ENCODE measurements at places on chromosomes 16 and 17.
A peak's percentile ranks its signal among the peaks of the same experiment; 100 is the strongest.

DNA sequence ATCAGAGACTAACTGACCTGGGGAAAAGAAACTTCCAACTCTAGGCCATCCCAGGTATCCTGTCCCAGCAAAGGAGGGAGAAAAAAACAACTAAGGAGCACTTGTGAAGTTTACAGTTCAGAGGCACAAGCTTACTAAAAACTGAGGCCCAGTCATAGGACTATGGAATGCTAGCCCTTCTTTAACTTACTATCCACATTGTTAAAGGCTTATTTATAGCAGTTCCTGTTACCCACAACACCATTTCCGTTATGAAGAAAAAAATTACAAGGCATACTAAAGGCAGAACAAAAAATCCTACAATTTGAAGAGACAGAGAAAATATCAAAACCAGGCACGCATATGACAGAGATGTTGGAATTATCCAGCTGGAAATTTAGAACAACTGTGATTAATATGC, 159.1 kb downstream of the CDH11 start:
- no peak for DNase-seq

GRCh38 chr17:83193336-83194185, 114.2 kb downstream of the METRNL start:
- peak; percentile 96 for DNase-seq

DNA sequence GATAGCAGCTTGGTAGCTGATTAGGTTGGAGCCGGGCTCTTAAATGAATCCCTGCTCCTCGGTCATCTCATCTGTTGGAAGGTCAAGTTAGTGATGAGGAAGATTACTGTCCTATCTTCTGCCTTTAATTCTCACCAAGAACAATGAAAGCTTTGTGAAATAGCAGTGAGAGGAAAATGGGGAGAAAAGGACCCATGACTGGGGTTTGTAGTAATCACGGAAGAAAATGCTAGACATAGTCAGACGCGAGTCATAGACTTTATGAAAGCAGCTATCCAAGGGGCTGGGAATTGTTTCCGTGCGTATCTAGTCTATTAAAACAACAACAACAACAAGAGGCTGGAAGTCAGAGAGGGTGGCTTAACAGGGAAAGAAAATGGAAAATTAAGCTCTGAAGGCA, 18.3 kb downstream of the PIK3R5 start:
- peak; percentile 42 for DNase-seq

- DNase-seq, result no peak
Measured at GRCh38 chr17:19335951-19336631, 26.4 kb downstream of the B9D1 start.

- DNase-seq, result peak; percentile 74
Measured at GRCh38 chr17:63151941-63152523, 186.0 kb downstream of the TANC2 start.

DNA sequence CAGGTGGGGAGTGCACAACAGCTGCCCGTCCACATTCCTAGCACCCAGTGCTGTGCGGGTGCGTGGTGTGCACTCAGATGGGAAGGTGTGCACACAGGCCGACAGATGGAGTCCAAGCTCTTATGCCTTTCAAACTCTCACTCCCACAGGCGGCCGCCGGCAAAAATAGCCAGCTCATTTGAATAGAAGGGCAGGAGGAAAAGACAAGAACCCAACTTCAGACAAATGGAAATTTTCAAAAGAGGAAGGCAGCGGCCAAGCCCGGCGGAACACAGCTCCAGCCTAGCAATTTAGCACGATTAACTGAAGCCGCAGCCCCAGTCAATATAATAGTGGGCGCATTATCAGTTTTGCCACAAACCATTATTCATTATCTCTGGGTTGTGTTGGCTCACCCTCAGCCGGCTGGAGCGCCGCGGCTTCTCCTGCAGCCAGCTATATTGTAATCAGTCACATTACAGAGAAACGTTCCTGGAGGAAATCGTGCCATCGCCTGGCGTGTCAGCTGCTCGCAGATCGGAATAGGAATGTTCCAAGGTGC, 103.9 kb upstream of the SEC14L1 start:
- DNase-seq, result peak; percentile 57

GRCh38 chr16:54389836-54390494, 103.4 kb upstream of the IRX3 start:
- DNase-seq, result no peak

DNA sequence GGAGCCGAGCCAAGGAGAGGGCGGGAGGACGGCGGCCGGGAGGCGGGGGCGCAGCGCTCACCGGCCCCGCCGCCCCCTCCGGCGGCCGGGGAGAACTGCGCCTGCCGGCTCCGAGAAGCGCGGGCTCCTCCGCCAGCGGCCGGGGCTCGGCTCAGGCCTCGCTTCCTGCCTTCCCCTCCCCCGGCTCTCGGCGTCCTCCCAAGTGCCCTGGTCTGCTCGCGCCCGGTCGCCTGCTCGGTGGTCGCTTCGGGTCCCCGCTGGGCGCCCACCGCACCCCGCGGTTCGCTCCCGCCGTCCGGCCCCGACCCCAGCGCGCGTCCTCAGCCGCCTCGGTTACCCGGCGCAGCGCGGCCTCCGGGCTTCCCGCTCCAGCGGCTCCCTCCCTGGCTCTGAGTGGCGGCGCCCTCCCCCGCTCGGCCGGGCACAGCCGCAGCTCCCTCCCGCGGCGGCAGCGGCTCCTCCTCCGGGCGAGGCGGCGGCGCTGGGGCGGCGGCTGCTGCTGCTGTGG, 313 bp downstream of the UBTF start:
- DNase-seq, result peak; percentile 59

DNA sequence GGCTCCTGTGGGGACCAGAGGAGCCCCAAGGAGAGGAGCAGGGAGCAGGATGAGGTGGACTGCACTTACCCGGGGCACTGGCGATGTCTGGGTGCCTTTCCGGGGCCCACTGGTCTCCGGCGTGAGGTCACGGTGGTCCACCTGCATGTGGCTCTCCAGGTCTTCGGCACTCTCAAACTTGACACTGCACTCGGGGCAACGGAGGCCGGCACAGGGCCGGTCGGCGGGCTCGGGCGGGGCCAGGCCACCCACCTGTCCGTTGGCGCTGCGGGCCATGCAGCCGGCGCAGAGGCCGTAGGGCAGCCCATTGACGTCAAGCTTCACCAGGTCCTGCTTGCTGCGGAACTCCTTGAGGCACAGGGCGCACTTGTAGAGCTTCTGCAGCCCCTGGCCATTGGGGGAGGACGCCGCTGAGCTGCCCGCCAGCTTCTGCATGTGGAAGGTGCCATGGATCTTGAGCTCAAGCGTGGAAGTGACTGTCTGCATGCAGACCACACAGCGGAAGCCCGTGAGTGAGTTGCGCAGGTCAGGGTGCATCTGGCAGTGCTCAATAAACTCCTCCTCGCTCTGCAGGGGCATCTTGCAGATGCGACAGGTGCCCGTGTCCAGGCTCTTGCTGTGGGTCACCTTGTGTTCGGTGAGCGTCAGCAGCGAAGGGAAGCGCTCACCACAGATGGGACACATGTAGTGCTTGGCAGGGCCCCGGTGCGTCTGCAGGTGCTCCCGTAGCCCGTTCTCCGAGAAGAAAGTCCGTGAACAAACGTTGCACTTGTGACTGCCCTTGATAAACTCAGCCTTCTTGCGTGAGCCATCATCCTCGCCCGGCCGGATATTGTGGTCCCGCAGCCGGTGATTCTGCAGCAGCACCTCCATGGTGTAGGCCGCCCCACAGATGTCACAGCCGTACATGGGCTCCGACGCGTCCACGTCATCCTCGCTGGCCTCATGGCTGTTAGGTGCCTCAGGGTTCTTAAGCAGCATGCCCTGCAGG, 220.0 kb downstream of the ZNF423 start:
- no peak for DNase-seq

GRCh38 chr17:62627904-62628633, 599 bp downstream of the MRC2 start:
- peak; percentile 60 for DNase-seq

- no peak for DNase-seq
Measured at GRCh38 chr16:84455031-84455430, 49.4 kb downstream of the MEAK7 start.

GRCh38 chr16:17155485-17155884, 315.3 kb downstream of the XYLT1 start:
- peak; percentile 7 for DNase-seq

DNA sequence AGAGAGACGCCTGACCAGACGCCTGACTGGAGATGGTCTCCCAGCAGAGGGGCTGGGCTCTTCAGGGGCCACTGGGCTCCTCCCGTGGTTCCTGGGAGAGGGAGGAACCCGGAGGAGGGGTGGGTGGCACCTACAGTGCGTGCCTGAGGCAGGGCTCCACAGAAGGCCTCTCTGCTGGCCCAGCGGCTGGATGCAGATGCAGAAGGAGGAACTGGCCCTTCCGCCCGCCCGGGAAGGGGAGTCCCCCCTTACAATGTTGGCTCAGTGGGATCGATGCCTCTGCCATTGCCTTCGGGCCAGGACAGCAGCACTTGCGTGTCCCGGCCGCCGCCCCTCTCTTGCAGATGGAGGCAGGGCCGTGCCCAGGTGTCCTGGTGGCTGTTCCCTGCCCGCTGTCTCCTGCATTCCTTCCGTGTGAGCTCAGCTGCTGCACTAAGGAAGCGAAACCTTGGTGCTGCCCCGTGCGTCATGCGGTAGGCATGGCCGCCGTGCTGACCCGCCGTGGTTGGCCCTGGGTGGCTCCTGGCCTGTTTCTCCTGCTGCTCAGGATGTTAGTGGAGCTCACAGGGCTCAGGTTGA, 15.1 kb downstream of the BAIAP2 start:
- DNase-seq, result peak; percentile 74

DNA sequence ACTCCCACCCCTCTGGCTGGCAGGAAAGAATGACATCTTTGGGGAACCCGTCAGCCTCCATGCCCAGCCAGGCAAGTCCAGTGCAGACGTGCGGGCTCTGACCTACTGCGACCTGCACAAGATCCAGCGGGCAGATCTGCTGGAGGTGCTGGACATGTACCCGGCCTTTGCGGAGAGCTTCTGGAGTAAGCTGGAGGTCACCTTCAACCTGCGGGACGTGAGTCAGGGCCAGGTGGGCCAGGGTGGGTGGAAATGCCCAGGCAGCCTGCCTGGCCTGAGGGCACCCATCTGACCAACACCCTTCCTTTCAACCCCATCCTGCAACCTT, 8.1 kb upstream of the DCAF7 start:
- no peak for DNase-seq

GRCh38 chr17:81992306-81993102, 15.1 kb downstream of the ASPSCR1 start:
- DNase-seq, result no peak

DNA sequence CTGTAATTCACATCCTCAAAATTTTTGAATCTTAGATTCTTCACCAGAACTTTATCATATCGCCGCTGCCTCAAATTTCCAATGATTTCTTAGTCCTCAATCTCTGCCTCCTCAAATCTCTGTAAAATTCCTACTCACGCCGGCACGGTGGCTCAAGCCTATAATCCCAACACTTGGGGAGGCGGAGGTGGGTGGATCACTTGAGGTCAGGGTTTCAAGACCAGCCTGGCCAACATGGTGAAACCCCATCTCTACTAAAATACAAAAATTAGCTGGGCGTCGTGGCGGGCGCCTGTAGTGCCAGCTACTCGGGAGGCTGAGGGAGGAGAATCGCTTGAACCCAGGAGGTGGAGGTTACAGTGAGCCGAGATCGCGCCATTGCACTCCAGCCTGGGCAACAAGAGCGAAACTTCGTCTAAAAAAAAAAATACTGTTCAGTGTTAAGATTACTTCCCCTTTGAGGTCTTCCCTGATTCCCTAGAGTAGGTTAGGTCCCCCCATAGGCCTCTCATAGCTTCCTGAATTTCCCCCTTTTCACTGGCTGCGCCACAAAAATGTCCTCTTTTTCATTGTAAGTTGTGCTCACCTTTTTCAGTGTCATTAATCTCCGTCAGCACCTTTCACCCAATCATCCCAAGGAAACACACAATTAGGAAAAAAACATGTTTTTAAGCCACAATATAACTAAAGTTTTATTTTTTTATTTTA, 919 bp upstream of the CBX1 start:
- DNase-seq, result no peak

GRCh38 chr17:78264590-78264989, 33.2 kb downstream of the TMEM235 start:
- no peak for DNase-seq

GRCh38 chr17:13329421-13329820, 272.3 kb downstream of the HS3ST3A1 start:
- no peak for DNase-seq

- no peak for DNase-seq
Measured at GRCh38 chr17:32117399-32117798, 24.9 kb upstream of the RHOT1 start.

- DNase-seq, result no peak
Measured at GRCh38 chr16:49638673-49639610, 217.0 kb downstream of the ZNF423 start.

- peak; percentile 35 for DNase-seq
Measured at GRCh38 chr17:13777003-13777402, 175.3 kb upstream of the HS3ST3A1 start.

DNA sequence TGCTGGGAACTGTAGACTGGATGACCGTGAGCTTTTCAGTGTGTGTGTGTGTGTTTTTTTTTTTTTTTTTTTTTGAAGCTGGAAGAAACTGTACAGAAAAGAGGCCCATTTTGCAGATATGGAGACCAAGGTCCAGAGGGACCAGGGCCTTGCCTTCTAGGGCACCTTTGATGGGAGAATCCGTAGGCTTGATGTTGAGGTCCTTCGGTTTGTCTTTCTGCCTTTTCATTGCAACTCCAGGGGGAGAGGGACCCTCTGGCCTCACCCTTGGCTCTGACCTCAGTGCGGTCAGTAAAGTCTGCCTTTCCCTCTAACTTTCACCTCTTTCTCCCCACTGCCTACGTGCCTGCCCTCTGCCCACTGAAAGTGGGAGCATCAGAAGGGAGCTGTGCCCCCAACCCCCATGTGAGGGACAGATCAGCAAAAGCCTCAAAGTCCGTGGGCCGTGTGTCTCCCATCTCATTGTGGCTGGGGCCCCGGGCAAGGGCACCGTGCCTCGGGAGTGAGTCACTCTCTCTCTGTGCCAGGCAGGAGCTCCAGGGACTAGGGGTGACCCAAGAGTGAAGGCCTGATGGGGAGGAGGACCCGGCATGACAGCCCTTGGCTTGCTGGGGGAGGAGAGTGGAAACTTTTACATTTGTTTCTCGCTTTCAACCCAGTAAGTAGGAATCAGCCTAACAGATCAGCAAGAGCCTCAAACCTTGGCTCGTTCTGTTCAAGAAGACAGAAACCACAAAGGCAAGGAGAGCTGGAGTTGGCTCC, 123.6 kb downstream of the CMIP start:
- peak; percentile 99 for DNase-seq

GRCh38 chr17:48134912-48135480, 27.4 kb downstream of the SNX11 start:
- peak; percentile 27 for DNase-seq

- peak; percentile 77 for DNase-seq
Measured at GRCh38 chr16:5033256-5034166, at the start of gene NAGPA. Gene NAGPA, minus strand, starts transcription at chr16:5033935. Its CDS starts 21 bp downstream, at chr16:5033914.

DNA sequence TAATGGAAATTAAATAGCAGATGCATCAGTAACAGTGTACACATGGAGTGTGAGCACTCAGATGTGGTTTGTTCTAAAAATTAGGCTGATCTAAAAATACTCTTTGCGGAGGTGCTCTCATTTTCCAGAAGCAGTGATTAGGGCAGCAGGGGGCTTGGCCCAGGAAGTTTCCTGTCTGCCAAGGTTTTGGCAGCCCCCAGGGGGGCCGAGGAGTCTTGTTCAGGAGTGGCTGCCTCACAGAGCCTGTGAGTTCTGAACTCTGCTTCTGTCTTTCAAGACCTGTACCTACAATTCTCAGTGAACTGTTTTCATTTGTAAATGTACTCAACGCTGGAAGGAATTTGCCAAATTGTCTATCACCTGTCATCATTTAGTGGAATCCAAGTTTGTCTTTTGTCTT, 388.4 kb upstream of the CDH11 start:
- DNase-seq, result no peak
